ENCODE measurements at places on chromosomes 2 and 18.

- no peak for DNase-seq
These were observed 557.4 kb downstream of the SOX11 start for GRCh38 chr2:6249557-6249956.

- no peak for DNase-seq
These were observed 177.4 kb upstream of the NABP1 start for GRCh38 chr2:191500566-191500883.

DNA sequence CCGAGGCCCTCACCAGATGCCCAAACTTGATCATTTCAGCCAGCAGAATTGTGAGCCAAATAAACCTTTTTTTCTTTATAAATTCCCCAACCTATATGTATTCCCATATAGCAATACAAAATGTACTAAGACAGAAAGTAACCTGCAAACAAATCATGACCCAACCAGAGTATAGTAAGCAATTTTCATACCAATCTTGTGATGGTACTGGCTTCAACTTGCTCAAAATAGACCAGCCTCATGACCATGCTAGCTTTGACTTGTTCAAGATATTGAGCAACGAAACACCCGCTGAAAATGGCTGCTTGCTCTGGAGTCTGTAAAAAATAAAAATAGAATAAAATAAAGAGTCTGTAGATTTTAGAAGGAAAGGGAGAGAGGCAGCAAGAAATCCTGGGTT is 97.6 kb downstream of the C1D start:
- no peak for DNase-seq

GRCh38 chr2:1780693-1781092 is 36.4 kb upstream of the PXDN start:
- no peak for DNase-seq

- no peak for DNase-seq
These were observed 48.0 kb downstream of the CDC42EP3 start for GRCh38 chr2:37623406-37623805.

DNA sequence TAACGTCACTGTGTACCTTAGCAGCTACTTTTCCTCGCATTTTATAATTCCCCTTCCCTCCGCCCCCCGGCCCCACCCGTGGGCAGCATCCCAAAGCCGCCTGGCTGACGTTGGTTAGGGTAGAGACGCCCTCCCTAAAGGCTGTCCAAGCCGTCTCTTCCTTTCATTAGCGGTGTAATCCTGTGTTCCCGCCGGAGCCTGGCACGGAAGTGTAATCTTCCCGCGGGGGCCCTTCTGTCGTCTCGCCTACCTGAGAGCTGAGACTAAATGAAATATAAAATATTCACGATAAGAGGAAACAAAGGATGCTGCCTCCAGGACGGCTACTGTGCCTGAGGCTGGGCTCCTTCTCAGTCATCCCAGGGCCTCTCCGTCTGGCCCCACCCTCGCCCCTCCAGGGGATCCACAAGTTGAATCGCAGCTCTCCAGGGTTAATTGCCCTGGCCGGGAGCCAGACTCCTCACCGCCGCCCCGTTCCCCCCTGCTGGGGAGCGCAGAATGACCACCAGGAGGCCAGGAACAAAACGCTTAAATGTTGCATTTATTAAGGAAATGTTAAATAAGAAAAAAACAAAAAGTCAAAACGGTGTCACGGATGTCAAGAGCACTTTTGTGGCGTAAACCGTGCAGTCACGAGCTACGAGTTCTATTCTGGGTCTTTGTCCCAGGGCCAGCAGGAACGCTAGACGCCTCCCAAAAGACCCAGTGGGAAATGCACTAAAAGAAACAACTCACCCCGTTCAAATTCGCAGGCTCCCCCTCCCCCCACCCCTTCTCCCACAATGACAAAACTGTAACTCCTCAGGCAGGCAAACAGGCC is 1.5 kb downstream of the RPRM start:
- no peak for DNase-seq

All from fibroblast of pulmonary artery (primary cell).